ENCODE measurements at places on chromosomes 3 and 15. TPM values are rescaled to one million over a fixed set of nuclear protein-coding genes. Genes with fewer than 3 reads are reported as not detected.

- DNase-seq = no peak
Measured at GRCh38 chr3:58034738-58035523, 26.7 kb downstream of the FLNB start.

GRCh38 chr3:126322181-126322967 is 34.8 kb downstream of the KLF15 start:
- no peak for DNase-seq

- DNase-seq = no peak
Measured at GRCh38 chr15:96561593-96561992, 231.1 kb downstream of the NR2F2 start.

Gene ZNF197
- polyA plus RNA-seq = 4.3 TPM

Gene CADM2
- 0.60 TPM for polyA plus RNA-seq
